ENCODE measurements at places on chromosomes 1 and 21.
A peak's percentile ranks its signal among the peaks of the same experiment; 100 is the strongest.

- DNase-seq: no peak
Measured at GRCh38 chr1:204438628-204439027, 27.0 kb upstream of the PPP1R15B start.

GRCh38 chr1:153566414-153567371, 1.0 kb upstream of the S100A2 start:
- DNase-seq: peak; percentile 97

GRCh38 chr1:57341721-57342120, 82.1 kb downstream of the DAB1 start:
- no peak for DNase-seq

GRCh38 chr1:32774950-32775634, 42.1 kb downstream of the YARS1 start:
- no peak for DNase-seq

DNA sequence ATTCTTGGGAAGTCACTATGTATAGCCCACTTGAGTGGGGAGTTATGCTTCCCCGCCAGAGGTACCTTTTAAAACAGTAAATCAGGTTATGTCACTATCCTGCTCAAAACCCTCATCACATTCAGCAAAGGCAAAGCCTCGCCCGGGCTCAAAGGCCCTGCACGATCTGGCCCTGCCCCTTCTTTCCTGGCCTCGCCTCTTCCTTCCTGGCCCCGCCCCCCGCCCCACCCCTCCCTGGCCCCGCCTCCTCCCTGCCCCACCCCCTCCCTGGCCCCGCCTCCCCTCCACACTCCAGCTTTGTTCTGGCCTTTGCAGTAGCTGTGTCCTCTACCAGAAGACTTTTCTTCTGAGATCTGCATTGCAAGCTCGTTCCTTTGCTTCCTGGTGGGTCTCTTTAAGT, 6.6 kb downstream of the LDLRAD2 start:
- peak; percentile 67 for DNase-seq

All from transverse colon (tissue), 4 donors.